ENCODE measurements at places on chromosomes 16 and 17.

GRCh38 chr17:56583772-56584171 lies 9.7 kb upstream of the NOG start:
- no peak for DNase-seq

DNA sequence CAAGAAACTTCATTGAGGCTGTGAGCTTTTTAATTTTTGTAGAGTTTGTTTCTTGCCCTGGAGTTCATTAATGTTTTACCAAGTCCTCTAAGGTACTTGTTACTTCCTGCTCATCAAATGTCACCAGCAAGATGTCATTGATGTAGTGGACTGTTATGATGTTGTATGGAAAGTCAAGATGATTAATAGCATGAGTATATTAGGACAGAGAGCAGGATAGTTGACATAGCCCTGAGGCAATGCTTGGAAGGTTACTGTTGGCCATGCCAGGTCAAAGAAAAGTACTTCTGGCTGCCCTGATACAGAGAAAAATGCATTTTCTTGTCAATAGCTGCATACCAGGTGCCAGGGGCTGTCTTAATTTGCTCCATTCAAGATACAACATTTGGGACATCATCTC lies 6.7 kb downstream of the KRTAP1-5 start:
- no peak for DNase-seq

GRCh38 chr17:40112191-40112711 lies 9.5 kb upstream of the MSL1 start:
- DNase-seq: no peak

GRCh38 chr16:3171181-3171854 lies 16.7 kb upstream of the OR1F1 start:
- DNase-seq: no peak

DNA sequence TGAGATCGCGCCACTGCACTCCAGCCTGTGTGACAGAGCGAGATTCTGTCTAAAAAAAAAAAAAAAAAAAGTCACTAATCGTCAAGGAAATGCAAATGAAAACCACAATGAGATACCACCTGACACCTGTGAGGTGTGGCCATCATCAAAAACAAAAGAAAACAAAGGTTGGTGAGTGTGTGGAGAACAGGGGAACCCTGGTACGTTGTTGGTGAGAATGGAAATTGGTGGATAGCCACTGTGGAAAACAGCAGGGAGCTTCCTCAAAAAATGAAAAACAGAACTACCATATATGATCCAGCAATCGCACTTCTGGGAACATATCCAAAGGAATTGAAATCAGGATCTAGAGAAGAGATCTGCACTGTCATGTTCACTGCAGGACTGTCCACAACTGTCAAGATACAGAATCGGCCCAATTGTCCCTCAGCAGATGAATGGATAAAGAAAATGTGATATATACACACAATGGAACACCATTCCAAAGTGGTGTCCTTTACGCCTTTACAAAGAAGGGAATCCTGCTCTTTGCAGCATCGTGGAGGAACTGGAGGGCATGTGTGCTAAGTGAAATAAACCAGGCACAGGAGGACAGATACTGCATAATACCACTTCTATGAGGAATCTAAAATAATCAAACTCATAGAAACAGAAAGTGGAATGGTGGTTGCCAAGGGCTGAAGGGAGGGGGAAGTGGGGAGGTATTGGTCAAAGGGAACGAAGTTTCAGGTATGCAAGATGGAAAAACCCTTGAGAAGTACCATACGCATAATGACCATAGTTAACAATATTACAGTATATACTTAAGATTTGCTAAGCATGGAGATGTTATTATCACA lies 63.5 kb upstream of the PLCG2 start:
- no peak for DNase-seq

GRCh38 chr17:39563476-39563875 lies 44.2 kb downstream of the NEUROD2 start:
- DNase-seq: no peak

DNA sequence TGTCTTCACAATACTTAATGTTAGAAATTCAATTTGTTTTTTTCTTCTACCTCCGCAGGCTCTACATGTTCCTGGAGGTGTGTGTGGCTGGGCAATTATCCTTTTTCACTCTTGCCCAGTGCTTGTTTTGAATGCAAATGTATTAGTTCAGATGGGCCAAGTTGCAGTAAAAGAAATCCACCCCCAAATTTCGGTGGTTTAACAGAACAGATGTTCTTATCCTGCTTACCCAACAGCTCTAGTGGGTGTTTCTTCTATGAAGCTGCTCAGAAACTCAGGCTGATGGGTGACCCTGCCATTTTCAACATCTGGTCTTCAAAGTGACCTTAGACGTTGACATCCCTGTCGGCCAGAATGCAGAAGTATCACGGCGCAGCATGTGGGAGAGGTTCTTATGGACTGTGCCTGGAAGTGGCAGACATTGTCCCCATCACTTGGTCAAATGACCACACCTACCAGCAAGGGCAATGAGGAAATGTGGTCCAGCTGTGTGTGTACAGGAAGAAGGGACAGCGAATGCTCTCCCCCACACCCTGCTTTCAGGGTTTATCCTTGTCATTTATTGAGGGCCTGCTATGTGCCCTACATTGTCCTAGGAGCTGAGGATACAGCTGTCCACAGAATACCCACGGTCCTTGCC lies 157.3 kb downstream of the CDH13 start:
- DNase-seq: no peak

GRCh38 chr16:31354394-31355291 lies at the start of gene ITGAX:
ITGAX (plus strand) TSS chr16:31355176; CDS start chr16:31355255, 79 bp downstream.
- DNase-seq: no peak

DNA sequence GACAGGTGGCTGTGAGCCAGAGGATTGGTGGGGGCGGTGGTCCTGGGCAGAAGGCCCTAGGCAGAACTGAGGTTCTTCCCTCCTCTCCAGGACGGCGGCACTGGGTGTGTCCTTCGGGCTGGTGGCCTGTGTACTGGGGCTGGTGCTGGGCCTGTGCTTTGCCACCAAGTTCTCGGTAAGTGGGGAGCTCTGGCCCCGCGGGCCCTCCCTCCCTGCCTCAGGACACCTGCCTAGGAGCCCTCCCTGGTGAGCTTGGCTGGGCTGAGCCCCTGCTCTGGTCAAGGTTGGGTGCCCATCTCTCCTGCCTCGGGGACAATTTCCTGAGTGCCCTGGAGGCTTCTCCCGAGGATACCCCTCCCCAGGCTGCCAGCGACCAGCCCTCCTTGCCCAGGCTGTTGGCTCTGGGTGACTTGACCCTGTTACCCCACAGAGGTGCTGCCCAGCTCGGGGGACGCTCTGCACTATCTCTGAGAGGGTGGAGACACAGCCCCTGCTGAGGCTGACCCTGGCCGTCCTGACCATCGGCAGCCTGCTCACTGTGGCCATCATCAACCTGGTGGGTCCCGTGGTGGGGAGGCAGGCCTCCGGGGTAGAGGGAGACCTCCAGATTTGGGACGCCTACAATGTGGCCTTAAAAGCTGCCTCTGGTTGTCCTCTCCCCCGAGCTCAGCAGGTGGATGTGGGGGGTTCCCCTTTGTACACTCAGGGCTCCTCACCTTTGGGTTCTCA lies 42.0 kb downstream of the ADCY7 start:
- DNase-seq: no peak

DNA sequence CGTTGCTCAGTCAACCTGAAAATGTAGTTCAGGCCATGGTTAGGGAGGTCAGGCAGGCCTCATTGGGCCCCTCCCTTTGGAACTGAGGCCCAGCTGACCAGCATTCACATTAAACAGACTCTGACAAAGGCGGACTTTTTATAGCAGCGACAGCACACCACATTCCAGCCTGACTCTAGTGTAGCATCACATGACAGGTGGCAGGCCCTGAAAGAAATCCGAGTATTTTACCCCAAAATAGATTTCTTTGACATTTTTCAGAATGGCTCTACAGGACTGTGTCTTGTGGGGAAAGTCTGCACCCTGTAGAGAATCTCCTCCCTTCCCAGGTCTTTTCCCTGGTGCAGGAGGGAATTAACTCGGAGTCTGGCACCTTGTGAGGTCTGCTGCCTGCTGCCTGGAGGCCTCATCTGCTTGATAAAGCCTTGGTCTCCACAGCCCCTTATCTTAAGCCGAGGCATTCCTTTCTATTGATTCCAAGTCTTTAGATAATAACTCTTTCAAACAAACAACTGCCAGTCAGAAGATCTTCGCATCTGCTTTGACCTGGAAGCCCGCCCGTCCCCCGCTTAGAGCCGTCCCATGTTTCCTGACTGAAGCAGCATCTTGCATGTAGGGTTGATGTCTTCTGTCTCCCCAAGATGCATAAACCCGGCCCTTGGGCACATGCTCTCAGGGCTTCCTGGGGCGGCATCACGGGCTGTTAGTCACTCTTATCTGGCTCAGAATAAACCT lies 44.0 kb upstream of the CAPN15 start:
- no peak for DNase-seq

- no peak for DNase-seq
Observed at GRCh38 chr16:53219795-53220454, 165.1 kb downstream of the CHD9 start.

DNA sequence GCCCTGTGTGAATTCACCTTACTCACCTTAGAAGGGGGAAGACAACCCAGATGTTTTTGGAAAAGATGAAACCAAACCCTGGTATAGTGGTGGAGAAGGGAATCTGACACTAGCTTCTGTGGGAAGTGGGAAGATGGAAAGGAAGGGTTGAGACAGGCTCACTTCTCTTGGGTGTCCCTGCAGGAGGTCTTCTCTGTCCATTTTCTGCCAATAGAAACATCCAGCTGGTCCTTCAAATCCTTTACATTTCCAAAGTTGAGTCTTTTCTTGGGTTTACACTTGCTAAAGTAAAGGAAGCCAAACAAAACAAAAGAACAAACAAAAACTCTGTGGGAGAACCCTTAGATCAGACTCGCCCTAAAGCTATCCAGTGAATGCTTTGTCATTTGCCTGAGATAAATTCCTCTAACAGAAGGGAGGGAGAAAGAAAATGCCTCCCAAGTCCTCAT lies 10.2 kb downstream of the HOXB1 start:
- DNase-seq: no peak

- DNase-seq: no peak
Observed at GRCh38 chr16:78240459-78241222, 141.2 kb downstream of the WWOX start.
